ENCODE measurements at places on chromosomes 6 and 20.

DNA sequence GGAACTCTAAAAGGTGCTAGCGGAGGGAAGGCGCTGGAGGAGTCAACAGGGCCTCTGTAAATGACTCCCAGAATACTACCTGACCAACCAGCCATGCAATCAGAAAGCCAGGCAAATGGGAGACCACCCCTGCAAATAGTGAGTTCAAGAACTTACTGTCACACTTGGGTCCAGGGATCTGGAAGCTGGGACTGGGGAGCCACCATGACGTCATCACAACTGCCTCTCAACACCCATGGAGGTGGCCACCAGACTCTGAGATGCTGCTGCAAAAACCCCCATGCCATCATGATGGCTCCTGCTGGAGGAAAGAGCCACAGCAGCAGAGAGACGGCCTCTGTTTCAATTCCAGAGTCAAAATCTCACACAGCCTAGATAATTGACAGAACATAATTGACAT lies 8.5 kb upstream of the PDYN start:
- no peak for DNase-seq

GRCh38 chr20:48374991-48375595 lies 452.7 kb downstream of the PREX1 start:
- DNase-seq, result no peak

DNA sequence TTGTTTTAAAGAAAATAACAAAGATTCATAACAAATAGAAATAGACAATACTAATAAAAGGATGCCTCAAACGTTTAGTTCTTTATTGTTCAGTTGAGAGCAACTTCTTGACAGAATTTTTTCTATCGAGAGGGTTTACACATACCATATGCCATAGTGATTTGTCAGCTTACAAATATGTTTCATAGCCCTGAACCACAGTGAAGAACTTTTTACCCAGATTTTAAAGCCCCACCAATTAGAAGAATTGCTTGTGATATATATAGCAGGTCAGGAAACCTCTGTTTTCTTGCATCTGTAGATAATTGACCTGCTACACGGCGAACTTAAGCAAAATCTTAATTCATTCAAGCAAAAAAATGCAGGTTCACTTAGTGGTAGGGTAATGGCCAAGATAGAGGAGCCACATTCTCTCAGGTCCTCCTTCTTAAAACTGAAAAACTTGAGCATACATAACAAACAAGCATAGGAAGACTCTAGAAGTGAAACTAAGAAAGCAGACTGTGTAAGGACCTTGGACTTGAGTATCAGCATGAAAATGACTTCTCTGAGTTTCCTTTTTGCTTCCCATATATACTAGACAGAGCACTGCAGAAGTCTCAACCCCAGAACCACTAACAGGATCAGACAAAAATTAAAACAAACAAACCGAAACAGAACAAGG lies 39.5 kb downstream of the CRISP1 start:
- DNase-seq, result no peak

DNA sequence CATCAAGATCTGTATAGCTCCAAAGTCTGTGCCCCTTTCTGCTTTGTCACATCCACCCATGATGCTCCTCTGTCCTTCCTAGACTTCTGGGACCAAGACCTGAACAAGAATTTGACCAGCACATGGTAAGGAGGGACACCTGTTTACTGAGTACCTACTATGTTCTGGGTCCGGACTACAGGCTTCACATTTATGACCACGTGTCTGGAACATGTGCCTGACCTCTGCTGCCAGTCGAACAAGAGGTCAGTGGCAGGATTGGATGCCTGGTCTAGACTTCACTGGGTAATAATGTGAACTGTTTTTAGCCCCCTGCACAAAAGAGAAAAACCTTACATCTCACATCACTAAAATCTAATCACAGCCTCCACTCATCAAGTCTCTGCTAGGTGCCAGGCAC lies 7.3 kb upstream of the PDYN start:
- no peak for DNase-seq

- no peak for DNase-seq
These were observed 207.4 kb upstream of the RAB32 start for GRCh38 chr6:146336191-146336590.

GRCh38 chr6:70834520-70834919 lies 122.3 kb downstream of the B3GAT2 start:
- DNase-seq, result no peak

DNA sequence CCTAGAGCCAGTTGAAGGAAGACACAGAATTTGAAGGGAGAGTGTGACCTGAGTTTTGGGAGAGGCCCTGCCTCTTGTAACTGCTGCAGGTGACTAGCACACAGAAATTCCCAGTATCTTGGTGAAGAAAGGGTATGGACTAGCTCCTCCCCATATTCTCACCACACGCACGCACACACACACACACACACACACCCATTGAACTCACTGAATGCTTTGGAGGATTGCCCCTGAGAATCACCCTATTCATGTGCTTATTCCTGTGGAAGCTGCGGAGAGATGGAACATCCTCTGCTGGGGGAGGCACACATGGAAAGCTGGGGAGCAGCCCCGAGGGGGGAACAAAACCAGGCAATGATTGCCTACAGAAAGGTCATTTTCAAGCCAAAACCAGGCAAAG lies 6.2 kb upstream of the LMBRD1 start:
- DNase-seq, result no peak

Measured in renal pelvis (tissue), 12 donors.